ENCODE measurements at places on chromosomes 12 and 14.
A peak's percentile ranks its signal among the peaks of the same experiment; 100 is the strongest.

DNA sequence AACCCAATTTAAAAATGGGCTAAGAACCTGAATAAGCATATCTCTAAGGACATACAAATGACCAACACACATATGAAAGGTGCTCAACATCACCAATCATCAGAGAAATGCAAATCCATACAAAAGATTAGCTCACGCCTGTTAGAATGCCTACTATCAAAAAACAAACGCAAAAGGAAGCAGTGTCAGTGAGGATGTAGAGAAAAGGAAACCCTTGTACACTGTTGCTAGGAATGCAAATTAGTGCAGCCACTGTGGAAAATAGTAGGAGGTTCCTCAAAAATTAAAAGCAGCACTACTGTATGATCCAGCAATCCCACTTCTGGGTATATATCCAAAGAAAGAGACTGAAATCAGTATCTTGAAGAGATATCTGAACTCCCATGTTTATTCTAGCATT is 133.0 kb downstream of the CPNE8 start:
- no peak for DNase-seq

- no peak for DNase-seq
Measured at GRCh38 chr12:97616946-97617345, 154.3 kb downstream of the RMST start.

GRCh38 chr12:53044052-53044581 is 5.7 kb upstream of the TNS2 start:
- DNase-seq: no peak

GRCh38 chr14:21965042-21965441 is 291.4 kb upstream of the OR4E1 start:
- no peak for DNase-seq

DNA sequence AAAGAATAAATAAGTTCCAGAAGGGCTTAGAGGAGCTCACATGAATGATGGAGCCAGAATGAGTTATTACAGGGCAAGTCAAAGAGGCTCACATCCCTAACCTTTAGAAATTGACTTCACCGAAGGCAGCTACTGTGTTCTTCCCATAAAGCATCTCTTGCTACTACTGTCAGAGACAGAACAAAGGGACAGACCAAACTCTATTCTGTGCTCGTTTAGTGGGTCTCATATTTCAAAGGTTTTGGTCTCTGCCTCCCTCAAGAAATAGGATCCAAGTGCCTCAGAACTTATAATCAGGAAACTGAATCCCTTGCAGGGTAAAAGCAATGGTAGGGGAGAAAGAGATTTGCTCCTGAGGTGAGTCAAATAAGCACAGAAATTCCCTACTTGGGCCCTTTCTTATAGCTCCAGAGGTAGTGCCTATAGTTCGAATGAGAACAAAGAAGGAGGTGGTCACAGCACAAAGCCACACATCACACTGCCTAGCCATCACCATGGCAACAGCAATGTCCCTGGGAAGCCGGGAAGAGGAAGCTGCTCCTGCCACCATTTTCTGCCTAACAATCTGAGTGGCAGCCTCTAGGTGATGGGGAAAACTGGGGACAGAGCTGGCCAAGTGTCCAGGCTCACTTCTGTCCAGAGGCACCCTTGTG is 294.9 kb downstream of the FOXN3 start:
- peak; percentile 77 for DNase-seq

GRCh38 chr12:120689397-120690082 is 2.6 kb downstream of the MLEC start:
- no peak for DNase-seq

DNA sequence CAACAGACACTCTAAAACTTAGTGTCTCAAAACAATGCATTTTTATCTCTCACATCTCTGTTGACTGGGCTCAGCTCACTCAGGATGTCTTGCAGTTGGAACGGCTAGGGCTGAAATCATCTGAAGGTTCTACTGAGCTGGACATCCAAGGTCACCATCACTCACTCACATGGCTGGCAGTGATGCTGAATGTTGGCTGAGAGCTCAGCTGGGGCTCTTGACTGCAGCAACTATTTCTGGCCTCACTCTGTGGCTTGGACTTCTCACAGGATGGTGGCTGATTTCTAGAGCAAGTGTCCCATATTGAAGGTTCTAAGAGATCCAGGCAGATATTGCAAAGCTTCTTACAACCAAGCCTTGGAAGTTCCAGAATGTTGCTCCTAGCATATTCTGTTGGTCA is 166.5 kb downstream of the ZFP36L1 start:
- no peak for DNase-seq

DNA sequence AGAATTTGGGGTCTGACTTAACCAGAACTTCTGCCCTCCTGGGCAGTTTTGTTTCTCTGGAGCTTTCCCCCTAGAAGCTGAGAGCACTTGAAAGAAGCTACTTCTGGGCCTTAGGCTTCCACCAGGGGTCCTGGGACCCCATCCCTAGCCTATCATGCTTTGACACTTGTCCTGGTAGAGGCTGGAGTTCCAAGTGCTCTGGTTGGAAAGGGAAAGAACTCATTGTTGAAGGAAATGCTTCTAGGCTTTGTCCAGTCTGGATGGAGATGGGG is 1.4 kb upstream of the COL2A1 start:
- no peak for DNase-seq

- DNase-seq: no peak
Measured at GRCh38 chr14:54574528-54574927, 7.6 kb downstream of the SAMD4A start.

DNA sequence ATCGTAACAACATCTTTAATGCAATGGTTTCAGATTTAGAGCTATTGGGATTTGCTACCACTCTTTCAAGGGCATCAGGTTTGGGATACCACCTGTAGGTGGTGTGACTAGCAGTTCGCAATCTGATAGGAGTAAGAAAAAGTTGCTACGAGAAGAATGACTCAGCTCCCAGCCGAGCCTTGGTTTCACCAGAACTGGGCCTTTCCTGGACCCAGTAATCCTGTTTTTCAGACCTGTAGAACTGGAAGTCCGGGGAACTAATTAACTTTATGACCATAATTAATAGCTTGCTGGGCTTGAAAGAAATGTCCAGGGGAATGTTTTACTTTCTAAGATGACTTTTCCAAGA is 770 bp downstream of the ABHD4 start:
- DNase-seq: peak; percentile 5

DNA sequence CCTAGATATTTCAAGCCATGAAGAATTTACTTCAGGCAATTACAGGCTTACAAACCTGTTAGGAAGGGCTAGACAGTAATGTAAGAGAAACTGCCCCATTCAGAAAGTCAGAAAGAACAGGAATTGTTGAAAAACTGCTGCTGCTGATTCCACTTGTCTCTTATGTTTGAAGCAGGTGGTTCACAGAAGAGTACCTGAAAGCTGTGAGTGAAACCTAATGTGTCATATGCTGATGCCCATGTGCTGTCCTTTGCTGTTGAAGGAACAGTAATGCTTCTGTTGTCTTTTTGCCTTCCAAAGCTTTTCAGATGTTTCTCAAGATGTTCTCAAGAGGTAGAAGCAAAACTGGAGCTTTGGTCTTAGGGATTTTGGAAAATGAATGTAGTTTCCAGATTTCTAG is 39.0 kb downstream of the MNAT1 start:
- DNase-seq: no peak

- no peak for DNase-seq
Measured at GRCh38 chr12:116876151-116876869, 4.9 kb downstream of the HRK start.

DNA sequence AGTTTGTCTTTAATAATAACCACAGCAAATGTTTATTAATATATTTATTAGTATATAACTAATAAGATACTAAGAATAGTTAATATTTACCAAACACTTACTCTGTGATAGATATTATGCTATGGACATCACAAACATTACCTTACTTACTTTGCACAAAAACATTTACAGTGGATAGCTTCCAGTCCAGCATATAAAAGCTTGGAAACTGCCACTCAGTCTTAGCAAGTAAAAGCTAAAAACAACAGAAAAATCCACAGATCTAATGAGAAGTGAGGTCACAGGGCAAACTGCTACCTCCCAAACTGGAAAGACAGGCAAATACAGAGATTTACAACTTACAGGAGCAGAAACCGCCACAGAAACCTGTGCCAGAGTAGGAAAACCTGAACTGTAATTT is 99.8 kb downstream of the METTL25 start:
- DNase-seq: no peak

- no peak for DNase-seq
Measured at GRCh38 chr14:104747876-104748275, 5.1 kb upstream of the SIVA1 start.

DNA sequence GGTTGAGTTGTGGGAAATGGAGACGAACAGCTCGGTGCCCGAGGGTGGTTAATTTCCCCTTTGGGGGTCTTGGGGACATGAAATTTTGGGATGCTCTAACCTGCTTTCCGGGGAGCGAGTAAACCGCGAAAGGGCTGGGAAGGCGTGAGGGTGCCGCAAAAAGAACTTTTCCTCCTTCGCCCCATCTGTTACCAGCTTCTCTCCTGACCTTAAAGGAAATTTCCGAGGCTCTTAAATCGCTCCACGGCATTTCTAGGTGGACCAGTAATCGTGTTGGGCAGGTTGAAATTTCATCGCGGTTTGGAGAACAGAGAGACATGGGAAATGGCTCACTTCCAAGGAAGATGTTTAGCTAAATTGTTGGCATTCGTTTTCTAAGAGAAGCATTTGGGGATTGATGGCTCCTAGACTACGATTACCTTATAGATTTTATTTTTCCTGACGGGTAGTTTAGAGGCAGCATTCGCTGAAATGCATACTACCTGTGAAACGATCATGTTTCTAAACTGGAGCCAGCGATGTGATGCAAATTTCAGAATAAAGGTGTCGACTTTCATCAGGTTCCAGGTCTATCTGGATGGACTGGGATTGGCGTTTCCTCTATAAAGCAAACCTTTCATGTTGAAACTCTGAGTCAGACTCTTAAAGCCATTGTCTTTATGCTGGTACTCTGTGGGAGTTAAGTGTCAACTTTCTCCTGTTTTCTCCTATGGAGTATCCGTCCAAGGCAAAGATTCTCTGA is 414.5 kb downstream of the PCNX1 start:
- DNase-seq: peak; percentile 41

DNA sequence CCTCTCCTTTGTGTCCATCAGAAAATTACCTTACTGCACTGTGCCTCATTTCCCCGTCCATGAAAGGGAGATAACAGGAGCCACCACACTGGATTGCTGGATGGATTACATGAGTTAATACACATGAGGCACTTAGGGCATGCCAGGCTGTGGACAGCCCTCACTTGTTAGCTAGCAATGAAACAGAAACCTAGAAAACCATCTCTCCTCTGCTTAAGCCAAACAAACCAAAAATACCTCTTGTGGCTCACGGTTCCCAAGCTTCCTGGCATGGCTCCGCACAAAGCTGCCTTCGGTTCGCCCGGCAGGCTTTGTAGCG is 660 bp upstream of the HCFC2 start:
- peak; percentile 18 for DNase-seq

GRCh38 chr14:106662936-106663550 is 1136.7 kb downstream of the TMEM121 start:
- no peak for DNase-seq

DNA sequence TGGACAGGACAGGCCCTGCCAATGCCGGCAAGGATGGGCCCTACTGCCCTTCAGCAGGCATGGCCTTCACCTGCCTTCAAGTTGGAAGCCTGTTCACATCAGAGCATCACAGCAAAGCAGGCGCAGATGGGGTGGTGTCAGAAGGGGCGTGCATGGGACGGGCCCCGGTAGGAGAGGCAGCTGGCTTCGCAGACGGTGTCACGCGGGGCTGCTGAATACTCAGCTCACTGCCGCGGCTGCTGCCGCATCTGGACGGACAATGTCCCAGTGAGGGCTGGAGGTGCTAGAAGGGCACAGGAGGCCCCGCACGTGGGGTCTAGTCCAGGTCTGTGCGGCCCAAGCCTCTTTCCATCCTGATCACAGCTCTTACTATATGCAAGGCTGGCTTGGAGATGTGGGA is 42.1 kb downstream of the LRCOL1 start:
- no peak for DNase-seq

DNA sequence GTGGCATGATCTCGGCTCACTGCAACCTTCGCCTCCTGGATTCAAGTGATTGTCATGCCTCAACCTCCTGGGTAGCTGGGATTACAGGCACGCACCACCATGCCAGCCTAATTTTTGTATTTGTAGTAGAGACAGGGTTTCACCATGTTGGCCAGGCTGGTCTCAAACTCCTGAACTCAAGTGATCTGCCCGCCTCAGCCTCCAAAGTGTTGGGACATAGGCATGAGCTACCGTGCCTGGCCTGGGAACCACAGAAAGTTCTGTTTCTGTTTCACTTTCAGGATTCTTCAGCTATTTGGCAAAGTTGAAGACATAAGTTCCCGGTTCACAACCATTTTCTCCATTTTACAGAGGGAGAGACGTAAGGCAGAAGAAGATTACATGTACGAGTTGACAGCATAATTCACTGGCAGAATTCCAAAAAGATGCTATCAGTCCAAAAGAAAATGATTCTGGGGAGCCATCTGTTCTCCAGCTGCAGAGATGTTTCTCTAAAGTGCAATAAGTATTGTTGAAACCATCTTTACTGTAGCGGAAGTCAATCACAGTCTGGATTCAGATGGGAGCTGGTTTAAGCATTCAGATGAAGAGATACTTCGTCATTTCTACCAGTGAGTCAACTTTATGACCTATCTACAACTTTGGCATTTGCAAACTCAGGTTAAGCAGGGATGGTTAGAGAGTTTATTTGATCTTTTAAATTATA is 8.1 kb upstream of the RNF34 start:
- DNase-seq: no peak

- peak; percentile 78 for DNase-seq
Measured at GRCh38 chr14:24113801-24114531, 611 bp upstream of the DCAF11 start.

- DNase-seq: peak; percentile 63
Measured at GRCh38 chr14:101476916-101477553, 84.3 kb upstream of the DIO3 start.

DNA sequence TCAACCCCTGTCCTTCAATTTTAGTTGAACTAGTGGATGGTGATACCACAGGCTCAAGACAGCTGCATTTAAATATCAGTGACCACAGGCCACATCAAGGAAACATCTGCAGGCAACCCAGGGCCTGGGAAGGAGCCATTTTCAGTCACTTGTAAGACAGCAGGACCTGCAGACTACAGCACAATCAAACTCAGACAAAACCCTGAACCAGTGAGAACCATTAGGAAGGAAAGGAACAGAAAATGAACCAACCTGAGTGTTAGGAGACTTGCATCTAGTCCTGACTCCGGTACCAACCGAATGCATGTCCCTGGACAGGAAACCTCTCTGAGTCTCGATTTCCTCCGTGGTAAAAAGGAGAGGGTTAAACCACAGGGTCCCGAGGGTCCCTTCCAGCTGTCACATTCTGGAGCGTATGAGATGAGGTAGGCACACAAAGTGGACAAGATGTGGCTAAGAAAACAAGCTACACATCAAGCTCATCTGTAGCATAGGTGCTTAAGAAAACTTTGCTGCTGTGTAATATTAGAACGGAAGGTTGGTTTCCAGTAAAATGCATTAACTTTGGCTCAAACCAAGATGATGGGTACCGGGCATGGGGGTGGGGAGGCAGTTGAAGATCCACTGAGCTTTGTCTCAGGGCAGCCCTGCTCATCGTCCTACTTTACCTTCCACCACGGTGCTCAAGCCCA is 1.6 kb upstream of the CDKN1B start:
- no peak for DNase-seq

- no peak for DNase-seq
Measured at GRCh38 chr14:66530526-66530925, 22.6 kb downstream of the GPHN start.
